Large intestine (tissue), 12 donors: ENCODE measurements at places on chromosomes 2 and 18. TPM values are rescaled to one million over a fixed set of nuclear protein-coding genes. Genes with fewer than 3 reads are reported as not detected.

GRCh38 chr2:199662255-199662654 is 188.7 kb downstream of the FTCDNL1 start:
- no peak for DNase-seq

- DNase-seq, result peak; percentile 55
These were observed 31.2 kb downstream of the C1D start for GRCh38 chr2:68031542-68032160.

DNA sequence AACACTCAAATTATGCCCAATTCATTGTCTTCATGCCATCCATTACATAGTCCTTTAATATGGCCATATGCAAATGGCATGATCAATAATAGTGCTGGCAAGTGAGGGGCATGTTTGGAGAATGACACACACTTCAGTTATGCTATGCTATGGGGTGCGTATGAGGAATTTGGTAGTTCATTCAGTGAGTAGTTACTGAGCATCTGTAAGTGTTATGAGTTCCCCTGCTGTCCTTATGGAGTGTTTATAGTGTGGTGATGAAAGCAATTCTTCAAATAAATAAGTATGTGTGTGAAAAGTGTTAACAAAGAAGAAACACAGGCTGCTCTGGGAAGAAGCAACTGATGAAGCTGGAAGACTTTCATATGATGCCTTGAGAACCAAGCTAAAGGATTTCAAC is 383.7 kb upstream of the SLC14A2 start:
- DNase-seq, result no peak

DNA sequence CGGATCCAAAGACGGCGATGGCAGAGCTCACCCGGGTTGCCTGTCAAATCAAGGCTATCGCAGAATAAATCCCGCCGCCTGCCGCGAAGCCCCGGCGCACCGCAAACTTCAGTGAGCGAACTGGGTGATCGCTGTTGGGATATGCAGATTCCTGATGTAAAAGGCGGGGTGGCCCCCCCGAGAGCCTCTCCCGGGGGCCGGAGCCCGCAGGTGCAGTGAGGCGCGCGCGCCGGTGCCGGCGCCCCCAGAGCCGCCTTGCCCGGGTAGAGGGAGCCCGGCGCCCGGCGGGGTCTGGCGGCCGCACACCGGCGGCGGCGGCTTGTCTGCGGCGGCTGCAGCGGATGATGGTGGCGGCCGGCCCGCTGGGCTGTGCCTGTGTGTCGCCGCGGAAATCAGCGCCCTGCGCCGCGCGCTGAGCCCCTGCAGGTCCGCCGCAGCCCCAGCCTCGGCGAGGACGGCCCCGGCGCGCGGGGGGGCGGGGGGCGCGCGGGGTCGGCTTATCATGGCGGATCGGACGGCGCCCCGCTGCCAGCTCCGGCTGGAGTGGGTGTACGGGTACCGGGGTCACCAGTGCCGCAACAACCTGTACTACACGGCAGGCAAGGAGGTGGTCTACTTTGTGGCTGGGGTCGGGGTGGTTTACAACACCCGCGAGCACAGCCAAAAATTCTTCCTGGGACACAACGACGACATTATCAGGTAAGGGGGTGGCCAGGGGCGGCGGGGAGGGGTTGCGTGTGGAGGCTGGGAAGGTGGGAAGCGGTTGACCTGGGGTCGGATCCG is 1.3 kb downstream of the EML6 start:
- peak; percentile 45 for DNase-seq

- DNase-seq, result no peak
These were observed 71.3 kb upstream of the LPIN2 start for GRCh38 chr18:3084206-3084605.

DNA sequence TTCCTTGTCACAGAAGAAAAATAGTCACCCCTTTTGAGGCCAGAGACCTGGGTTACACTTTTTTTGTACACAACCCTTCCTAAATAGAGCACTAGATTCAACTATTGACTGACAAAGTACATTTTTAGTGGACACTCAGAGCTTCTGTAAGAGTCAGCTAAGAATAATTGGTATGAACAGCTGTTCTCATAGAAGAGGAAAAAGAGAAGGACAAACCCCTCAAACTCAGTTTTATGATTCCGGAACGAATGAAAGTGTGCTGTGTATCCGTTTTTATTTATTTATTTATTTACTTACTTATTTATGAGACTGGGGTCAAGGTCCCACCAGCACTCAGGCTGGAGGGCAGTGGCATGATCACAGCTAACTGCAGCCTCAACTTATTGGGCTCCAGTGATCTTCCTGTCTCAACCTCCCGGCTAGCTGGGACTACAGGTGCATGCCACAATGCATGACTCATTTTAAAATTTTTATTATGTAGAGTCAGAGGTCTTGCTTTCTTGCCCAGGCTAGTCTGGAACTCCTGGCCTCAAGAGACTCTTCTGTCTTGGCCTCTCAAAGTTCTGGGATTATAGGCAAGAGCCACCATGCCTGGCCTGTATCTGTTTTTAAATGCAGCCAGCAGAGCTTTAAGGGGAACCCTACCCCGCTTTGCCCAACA is 36.0 kb upstream of the FZD5 start:
- DNase-seq, result no peak

GRCh38 chr18:13260197-13260934 is 41.8 kb downstream of the LDLRAD4 start:
- no peak for DNase-seq

Gene CPLX4
- polyA plus RNA-seq, result not detected

Gene GREB1L
- polyA plus RNA-seq, result 1.8 TPM
